Astrocyte (in vitro differentiated cells and primary cell): ENCODE measurements at places on chromosomes 1 and 21.
A peak's percentile ranks its signal among the peaks of the same experiment; 100 is the strongest.

GRCh38 chr1:162251102-162251501 is 125.6 kb downstream of the SPATA46 start:
- no peaks in the 10 kb centered on the region for H3K36me3 ChIP-seq
- H3K27ac ChIP-seq = no peak overlapping the region
- no peak for DNase-seq
- H3K4me3 ChIP-seq = no peak overlapping the region
- no peaks in the 10 kb centered on the region for H3K27me3 ChIP-seq

GRCh38 chr1:69570356-69570755 is 2.6 kb downstream of the LRRC7 start:
- peaks cover 12% of the 10 kb centered on the region for H3K4me1 ChIP-seq
- no peak overlapping the region for H3K27ac ChIP-seq
- no peaks in the 10 kb centered on the region for H3K36me3 ChIP-seq
- no peak for DNase-seq
- H3K27me3 ChIP-seq = peaks cover 26% of the 10 kb centered on the region

- H3K27ac ChIP-seq = no peak overlapping the region
- H3K4me1 ChIP-seq = no peaks in the 10 kb centered on the region
- H3K27me3 ChIP-seq = peaks cover 13% of the 10 kb centered on the region
- DNase-seq = no peak
- no peak overlapping the region for H3K4me3 ChIP-seq
Measured at GRCh38 chr1:203335503-203335902, 15.4 kb downstream of the FMOD start.

- peak; percentile 75 for DNase-seq
- peaks cover 21% of the 10 kb centered on the region for H3K4me1 ChIP-seq
- peak overlapping the region; percentile 30 for H3K4me3 ChIP-seq
- H3K27ac ChIP-seq = peak overlapping the region; percentile 92
- peaks cover 3% of the 10 kb centered on the region for H3K36me3 ChIP-seq
Measured at GRCh38 chr1:35288761-35289160, 20.3 kb downstream of the ZMYM4 start.

GRCh38 chr21:35868869-35869223 is 191.5 kb downstream of the SETD4 start:
- H3K4me1 ChIP-seq = no peaks in the 10 kb centered on the region
- no peak overlapping the region for H3K27ac ChIP-seq
- H3K27me3 ChIP-seq = peaks cover 17% of the 10 kb centered on the region
- H3K36me3 ChIP-seq = no peaks in the 10 kb centered on the region
- H3K4me3 ChIP-seq = no peak overlapping the region

DNA sequence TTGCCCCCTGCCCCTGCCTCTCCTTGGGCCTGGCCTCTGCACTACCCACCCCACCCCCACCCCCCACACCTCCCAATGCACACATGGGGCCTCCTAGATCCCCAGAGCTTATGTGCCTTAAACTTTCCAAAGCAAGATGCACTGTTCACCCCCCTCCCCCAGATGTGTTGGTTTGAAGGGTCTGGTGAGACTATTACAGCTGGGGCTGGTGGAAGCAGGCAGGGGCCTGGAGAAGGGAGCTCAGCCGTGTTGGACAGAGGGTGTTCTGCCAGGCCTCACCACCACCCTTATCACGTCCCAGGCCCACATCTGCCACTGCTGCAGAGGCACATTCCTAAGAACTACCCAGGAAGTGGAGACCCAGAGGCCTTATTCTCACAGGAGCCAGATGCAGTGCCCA is 18.3 kb upstream of the RSPO1 start:
- H3K4me1 ChIP-seq = no peaks in the 10 kb centered on the region
- H3K27ac ChIP-seq = no peak overlapping the region
- H3K36me3 ChIP-seq = no peaks in the 10 kb centered on the region
- no peak overlapping the region for H3K4me3 ChIP-seq
- H3K27me3 ChIP-seq = no peaks in the 10 kb centered on the region

DNA sequence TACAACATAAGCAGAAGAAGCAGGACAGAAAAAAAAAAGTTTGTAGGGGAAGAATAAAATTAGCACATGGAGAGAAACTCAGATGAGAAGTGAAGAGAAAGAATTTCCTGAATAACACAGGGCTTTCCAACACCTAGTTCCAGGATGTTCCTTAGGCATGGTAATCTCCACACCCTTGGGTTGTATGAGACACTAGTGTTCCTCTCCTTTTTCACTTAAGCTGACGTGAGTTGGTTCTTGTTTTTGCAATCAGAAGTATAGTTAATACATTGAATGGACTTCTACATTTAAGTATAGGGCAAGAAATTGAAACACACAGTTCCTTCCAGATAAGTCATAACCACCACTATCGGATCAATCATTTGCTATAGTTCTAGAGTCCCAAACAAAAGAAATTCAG is 51.0 kb downstream of the LPAR3 start:
- no peaks in the 10 kb centered on the region for H3K27me3 ChIP-seq
- H3K27ac ChIP-seq = no peak overlapping the region
- H3K4me1 ChIP-seq = peaks cover under 1% of the 10 kb centered on the region

- H3K4me1 ChIP-seq = peaks cover 36% of the 10 kb centered on the region
- peak; percentile 95 for DNase-seq
- no peaks in the 10 kb centered on the region for H3K27me3 ChIP-seq
- no peaks in the 10 kb centered on the region for H3K36me3 ChIP-seq
- no peak overlapping the region for H3K4me3 ChIP-seq
- peak overlapping the region; percentile 76 for H3K27ac ChIP-seq
Measured at GRCh38 chr1:12447307-12447706, 170.7 kb downstream of the DHRS3 start.

- no peaks in the 10 kb centered on the region for H3K36me3 ChIP-seq
- H3K27ac ChIP-seq = no peak within 1 kb of the TSS
- peak within 1 kb of the TSS; percentile 15 for H3K4me3 ChIP-seq
- peaks cover 27% of the 10 kb centered on the region for H3K4me1 ChIP-seq
- no peak for DNase-seq
Measured at GRCh38 chr1:43933386-43934100, at the start of gene ARTN. Gene ARTN (plus strand): TSS chr1:43933801. CDS start chr1:43935657, 1,856 bp downstream.

DNA sequence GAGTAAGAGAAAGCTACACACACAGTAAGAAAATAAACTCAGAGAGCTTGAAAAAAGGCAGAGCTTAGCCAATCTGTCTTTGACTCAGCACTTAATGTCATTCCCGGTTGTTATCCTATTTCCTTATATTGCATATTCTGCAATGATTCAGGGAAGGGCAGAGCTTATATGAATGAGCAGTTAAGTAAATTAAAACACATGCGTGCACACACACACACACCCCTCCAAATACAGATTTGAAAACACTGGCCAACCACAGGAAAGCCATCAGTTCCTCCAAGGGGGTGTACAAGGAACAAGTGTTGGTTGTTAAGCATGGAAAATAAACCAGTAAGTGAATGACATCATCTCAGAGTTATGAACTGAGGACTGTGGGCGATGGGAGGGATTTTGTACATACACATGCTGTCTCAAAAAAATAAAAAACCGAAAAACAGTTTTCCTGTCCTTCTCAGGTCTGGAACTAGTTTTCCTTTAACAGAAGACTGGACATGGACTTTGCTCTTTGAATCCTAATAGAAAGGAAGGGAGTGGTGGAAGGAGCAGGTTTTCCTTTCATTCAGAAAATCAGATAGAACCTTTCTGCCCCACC is 1.0 kb downstream of the IQGAP3 start:
- H3K4me1 ChIP-seq = peaks cover 16% of the 10 kb centered on the region
- H3K27ac ChIP-seq = peak overlapping the region; percentile 78
- peak overlapping the region; percentile 72 for H3K4me3 ChIP-seq
- no peaks in the 10 kb centered on the region for H3K27me3 ChIP-seq

GRCh38 chr1:160374306-160375110 is 7.6 kb downstream of the NHLH1 start:
- H3K4me3 ChIP-seq = no peak overlapping the region
- no peak overlapping the region for H3K27ac ChIP-seq
- no peaks in the 10 kb centered on the region for H3K27me3 ChIP-seq
- peaks cover 19% of the 10 kb centered on the region for H3K4me1 ChIP-seq

DNA sequence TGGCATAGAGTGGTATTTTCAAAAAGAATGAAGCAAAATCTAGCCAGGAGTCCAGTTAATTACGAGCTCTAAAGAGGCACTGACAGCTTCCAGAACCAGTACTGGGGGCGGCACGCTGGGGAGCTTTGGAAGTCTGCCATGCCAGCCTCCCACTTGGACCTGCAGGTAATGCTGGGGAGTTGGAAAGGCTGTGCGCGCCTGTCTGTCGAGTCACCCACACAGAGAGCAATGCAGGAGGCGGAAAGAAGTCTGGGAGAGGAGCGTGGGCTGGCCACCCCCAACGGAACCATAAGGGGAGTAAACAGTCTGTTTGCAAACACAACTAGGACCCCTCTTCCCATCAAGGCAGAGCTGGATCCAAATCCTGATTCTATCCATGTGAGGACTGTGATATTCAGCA is 84.5 kb downstream of the BEND5 start:
- no peak for DNase-seq
- H3K27ac ChIP-seq = no peak overlapping the region
- no peak overlapping the region for H3K4me3 ChIP-seq
- peaks cover 4% of the 10 kb centered on the region for H3K4me1 ChIP-seq

DNA sequence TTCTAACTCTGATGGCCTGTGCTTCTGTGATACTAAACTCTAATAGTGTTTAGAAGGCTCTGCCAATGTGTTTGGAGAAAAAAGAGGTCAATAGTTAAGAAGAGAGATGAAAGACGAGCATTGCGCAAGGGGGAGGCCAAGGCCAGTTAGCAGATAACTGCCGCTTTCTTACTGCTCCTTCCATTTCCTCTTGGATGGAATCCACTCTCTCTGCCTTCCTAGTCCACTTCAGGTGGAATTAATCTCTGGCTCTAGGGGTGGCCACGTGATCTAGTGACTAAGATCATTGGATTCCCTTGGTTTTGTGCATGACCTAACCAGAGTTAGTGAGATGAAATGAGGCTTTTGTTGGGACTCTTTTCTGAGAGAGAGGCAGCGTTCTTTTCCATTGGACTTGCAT is 148.3 kb downstream of the ACTL8 start:
- H3K4me3 ChIP-seq = no peak overlapping the region
- peaks cover 5% of the 10 kb centered on the region for H3K27me3 ChIP-seq
- no peaks in the 10 kb centered on the region for H3K4me1 ChIP-seq
- no peaks in the 10 kb centered on the region for H3K36me3 ChIP-seq
- DNase-seq = peak; percentile 13
- no peak overlapping the region for H3K27ac ChIP-seq

DNA sequence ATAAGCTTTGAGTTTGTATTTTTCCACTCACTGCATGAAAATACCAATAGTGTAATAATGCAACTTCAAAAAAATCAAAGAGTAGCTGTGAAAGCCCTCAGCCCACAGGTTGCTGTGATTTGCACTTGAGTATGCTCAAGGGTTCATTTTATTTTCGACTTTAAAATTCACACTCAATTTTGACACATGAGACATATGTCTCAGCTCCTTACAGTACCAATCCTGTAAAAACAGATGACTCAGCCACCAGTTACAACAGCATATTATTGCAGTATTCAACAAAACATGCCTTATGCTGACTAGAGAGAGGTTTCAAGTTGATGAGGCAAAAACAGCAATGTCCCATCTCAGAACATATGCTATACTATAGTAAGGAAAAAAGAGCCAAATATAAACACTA is 66.1 kb downstream of the CYYR1 start:
- no peaks in the 10 kb centered on the region for H3K36me3 ChIP-seq
- DNase-seq = peak; percentile 42
- no peaks in the 10 kb centered on the region for H3K4me1 ChIP-seq
- no peak overlapping the region for H3K27ac ChIP-seq

GRCh38 chr21:40060083-40060677 is 192.9 kb downstream of the PCP4 start:
- H3K27me3 ChIP-seq = no peaks in the 10 kb centered on the region
- H3K4me3 ChIP-seq = no peak overlapping the region
- no peaks in the 10 kb centered on the region for H3K36me3 ChIP-seq
- DNase-seq = no peak

GRCh38 chr1:116544588-116545358 is 26.1 kb downstream of the CD58 start:
- no peak overlapping the region for H3K27ac ChIP-seq
- H3K4me3 ChIP-seq = no peak overlapping the region
- H3K36me3 ChIP-seq = no peaks in the 10 kb centered on the region
- no peaks in the 10 kb centered on the region for H3K27me3 ChIP-seq
- DNase-seq = no peak

GRCh38 chr1:209363112-209363511 is 220.4 kb upstream of the CAMK1G start:
- no peak overlapping the region for H3K4me3 ChIP-seq
- H3K27me3 ChIP-seq = no peaks in the 10 kb centered on the region
- DNase-seq = no peak
- no peaks in the 10 kb centered on the region for H3K36me3 ChIP-seq

- H3K36me3 ChIP-seq = peaks cover 3% of the 10 kb centered on the region
- no peak overlapping the region for H3K4me3 ChIP-seq
- no peak overlapping the region for H3K27ac ChIP-seq
- H3K4me1 ChIP-seq = no peaks in the 10 kb centered on the region
Measured at GRCh38 chr1:212108981-212109380, 73.4 kb downstream of the DTL start.

GRCh38 chr1:63122079-63122478 is 200.3 kb upstream of the FOXD3 start:
- H3K27ac ChIP-seq = no peak overlapping the region
- no peaks in the 10 kb centered on the region for H3K36me3 ChIP-seq
- H3K27me3 ChIP-seq = no peaks in the 10 kb centered on the region
- H3K4me3 ChIP-seq = no peak overlapping the region

DNA sequence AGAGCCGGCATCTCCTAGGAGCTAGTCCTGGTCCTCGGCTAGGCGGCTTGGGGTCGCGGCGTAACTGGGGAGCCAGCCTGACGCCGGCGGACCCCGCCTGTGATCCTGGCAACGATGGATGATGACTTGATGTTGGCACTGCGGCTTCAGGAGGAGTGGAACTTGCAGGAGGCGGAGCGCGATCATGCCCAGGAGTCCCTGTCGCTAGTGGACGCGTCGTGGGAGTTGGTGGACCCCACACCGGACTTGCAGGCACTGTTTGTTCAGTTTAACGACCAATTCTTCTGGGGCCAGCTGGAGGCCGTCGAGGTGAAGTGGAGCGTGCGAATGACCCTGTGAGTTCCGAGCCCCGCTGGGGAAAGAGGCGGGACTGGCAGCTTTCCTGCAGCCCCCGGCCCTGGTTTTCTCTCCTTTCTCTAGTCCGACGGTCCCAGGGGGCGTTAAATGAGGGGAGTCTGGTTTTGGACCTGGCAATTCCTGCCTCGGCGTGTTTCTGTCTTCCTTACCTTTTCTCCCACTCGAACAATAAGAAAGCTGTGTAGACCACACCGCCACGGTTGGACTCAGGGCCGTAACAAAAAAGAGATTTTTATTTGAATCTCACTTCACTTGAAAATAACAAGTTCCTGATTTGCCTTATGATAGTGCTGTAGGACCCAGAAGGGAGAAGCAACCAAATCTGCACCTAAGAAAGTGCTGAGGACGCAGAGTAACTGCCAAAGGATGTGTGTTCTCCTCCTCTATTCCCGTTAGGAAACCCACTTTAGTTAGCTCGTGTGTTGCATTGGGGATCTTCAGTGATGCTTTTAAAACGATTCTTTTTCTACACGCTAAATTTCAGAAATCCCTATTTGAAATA is at the start of gene SPRTN:
Gene SPRTN, plus strand, starts transcription at position 24 of the 859 bp plus-strand sequence. Its CDS starts 91 bp downstream, at position 115.
- H3K27me3 ChIP-seq = no peaks in the 10 kb centered on the region
- peaks cover 38% of the 10 kb centered on the region for H3K4me1 ChIP-seq
- DNase-seq = no peak
- peak within 1 kb of the TSS; percentile 100 for H3K27ac ChIP-seq
- peak within 1 kb of the TSS; percentile 99 for H3K4me3 ChIP-seq
